NCI-H446 (cell line): ENCODE measurements at places on chromosomes 6 and 20.
A peak's percentile ranks its signal among the peaks of the same experiment; 100 is the strongest.

GRCh38 chr20:49277786-49278035, 146 bp downstream of the ZNFX1 start:
- no peak for DNase-seq

DNA sequence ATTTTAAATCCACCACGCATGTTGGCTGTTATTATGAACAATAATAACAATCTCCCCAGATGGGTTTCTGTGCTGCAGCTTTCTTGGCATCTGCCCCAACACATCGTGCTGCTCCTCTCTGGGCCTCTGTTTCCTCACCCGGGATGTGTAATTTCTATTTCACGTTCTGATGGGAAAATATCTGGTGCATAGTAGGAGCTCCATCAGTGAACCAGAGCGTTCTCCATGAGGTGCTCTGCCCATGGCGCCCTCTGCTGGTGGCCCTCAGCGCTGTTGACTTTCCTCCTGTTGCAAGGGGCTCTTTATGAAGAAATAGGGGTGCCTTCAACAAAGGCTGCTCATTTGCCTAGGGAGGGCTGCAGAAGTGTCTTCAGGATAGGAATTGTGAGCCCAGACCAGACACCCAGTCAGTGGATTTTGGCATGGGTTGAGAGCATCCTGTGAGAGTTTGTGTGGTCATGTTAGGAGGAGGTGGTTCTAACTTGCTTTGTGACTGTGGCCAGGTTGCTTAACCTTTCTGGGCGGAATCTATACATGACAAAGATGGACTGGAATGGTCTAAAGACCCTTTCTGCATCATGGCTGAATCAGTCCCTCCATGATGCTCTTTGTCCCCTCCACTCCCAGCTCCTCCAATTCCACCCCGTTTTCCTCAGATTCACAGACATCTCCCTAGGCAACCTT, 8.1 kb downstream of the SCRT2 start:
- DNase-seq: peak; percentile 32

- no peak for DNase-seq
Measured at GRCh38 chr6:7924867-7925266, 14.3 kb upstream of the TXNDC5 start.

DNA sequence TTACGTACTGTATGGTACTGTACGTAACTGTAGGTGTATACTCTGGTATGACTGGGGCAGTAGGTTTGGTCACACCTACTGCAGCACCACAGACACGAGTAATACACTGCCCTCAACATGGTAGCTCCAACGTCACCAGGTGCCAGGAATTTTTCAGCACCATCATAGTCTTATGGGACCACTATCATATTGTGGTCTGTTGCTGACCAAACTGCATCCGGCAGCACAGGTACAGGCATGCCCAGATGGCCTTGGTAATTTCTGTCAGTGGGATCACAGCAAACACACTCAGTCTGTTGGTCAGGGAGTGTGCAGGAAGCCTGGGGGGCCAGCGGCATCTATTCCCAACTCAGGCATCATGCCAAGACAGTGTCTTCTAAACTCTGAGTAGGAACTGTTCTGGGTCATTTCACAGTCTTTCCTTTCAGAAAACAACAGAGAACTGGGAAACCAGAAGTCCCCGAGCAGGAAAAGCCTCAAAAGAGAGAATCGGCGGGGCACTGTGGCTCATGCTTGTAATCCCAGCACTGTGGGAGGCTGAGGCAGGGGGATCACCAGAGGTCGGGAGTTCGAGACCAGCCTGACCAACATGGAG, 5.8 kb downstream of the YTHDF1 start:
- no peak for DNase-seq

- no peak for DNase-seq
Measured at GRCh38 chr6:141906569-141907080, 226.1 kb upstream of the GJE1 start.

DNA sequence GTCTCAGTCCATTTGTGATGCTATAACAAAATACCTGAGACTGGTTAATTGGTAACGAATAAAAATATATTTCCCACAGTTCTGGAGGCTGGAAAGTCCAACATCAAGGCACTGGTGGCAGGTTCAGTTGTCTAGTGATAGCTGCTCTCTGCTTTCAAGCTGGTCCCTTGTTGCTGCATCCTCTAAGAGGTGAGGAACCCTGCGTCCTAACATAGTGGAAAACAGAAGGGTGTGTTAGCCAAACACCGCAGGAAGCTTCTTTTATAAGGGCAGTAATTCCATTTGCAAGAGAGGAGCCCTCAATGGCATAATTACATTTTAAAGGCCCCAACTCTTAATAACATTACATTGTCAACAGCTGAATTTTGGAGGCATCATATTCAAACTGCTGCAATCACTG, 372.7 kb downstream of the ADGRB3 start:
- DNase-seq: no peak

DNA sequence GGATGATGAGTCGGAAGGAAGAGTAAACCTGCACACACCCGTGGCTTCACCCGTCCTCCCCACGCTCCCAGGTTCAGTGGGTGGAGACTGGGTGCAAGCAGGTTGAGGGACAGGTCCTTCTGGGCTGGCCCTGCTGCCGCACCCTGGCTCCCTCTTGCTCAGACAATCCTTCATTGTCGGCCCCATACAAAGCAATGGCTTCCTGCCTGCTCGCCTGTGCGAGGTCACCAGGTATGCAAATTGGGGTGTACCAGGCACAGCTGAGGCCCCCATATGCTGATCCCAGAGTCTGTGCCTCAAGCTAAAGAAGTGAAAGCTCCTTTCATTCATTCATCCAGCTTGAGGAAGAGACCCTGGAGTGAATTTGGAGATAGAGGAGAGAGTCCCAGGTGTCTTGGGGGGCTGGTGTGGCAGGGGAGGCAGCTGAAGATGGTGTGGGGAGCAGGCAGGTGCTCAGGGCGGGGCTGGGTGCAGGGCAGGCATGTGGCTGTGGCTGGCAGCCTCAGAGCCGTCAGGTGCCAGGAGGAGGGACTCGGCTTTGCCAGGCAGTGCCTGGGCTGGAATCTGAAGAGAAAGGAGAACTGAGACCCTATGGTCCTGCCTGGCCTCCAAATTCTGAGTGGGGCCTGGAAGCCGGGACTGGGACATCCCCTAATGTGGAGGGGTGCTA, 4.7 kb downstream of the SLCO4A1 start:
- DNase-seq: no peak

- DNase-seq: no peak
Measured at GRCh38 chr6:76776876-76777275, 686.4 kb downstream of the HTR1B start.

- no peak for DNase-seq
Measured at GRCh38 chr6:12869816-12870432, 153.4 kb downstream of the PHACTR1 start.

DNA sequence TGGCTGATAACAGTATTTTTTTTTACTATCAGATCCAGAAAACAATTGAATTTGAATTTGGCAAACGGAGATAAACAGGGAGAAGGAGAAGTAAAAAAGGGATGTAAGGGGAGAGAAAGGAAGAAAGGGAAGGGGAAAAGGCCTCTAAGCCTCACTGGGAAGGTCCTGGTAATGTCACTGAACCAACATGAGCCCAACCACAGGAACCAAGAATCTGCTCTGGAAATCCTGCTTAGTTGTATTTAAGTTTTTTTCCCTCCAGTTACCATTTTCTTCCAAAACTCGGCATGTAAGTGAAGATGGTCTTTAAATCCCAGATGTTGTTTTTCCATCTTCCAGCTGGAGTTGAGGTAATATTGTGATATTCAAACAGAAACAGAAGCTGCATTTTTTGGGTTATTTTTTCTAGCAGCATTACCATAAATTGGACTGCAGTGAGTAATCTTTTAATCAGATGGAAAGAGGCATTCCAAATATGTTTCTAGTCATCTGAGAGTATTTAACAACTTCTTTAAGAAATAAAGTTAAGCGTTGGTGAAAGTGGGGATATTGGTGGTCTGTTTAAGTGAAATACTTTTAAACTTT, 91.1 kb downstream of the TXNDC5 start:
- no peak for DNase-seq

DNA sequence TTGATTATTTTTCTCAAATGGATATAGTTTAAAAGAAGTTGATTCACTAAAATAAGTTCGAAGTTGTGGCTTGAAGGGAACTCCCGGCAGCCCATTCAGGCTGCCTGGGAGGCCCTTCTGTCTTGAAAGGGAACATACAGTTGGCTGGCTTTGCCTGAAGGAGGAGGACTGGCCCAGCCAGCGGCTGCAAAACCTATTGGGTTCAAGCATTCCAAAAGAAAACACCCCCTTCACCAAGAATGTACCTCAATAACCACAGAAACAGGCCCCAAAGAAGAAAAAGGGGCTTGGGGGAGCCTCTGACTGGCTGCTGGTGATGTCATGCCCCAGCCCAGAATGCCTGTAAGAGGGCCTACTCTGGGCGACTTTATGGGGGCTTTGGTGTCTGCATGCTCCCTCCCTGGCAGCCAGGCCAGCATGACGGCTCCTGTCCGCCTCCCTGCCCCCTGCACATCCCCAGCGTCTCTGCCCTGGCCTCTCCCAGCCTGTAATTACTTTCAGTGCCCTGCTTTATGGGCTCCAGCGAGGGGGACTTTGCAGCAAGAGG, 36.5 kb downstream of the MAFB start:
- DNase-seq: no peak

DNA sequence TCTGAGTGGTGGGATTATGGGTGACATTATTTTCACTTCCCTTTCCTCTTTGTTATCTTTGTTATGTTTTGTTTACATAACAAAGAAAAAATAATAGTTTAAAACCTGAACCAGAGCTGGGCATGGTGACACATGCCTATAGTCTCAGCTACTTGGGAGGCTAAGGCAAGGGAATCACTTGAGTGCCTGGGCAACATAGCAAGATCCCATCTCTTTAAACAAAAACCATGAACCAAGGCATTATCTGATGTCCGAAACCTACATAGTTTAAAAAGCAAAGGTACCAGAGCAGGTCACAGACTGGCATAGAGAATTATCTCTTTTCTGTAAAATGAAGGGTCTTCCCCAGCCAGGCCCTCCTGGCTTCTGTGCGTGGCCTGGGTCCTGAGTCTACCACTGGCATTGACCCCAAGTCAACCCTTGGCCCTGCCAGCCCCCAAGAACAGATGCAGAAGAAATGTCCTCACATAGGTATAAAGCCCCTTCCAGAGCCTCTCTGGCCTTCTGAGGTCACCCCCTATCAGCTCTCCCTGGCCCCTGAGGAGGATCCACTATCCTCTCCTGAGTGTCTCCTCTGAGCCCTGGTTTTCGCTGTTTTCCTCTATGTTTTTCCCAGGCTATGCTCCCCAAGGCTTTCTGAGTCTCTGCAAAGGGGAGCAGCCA, 81.3 kb downstream of the TRERF1 start:
- no peak for DNase-seq

DNA sequence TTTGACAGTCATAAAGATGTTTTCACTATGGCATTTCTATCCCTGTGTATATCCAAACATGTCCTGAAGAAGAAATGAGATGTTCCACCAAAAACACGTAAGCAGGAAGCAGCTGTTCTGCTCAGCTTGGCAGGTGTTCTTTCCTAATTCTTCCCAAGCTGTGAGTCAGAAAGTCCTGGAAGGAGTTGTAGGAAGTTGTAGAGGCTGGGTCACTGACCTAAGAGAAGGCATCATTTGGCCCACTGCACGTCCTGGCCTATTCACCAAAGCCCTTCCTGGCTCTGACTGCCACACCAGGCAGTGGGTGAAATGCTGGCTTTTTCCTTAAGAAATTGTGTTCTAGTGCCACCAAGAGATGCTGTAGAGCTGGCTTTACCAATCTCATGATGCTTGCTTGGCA, 40.3 kb downstream of the STX11 start:
- no peak for DNase-seq

DNA sequence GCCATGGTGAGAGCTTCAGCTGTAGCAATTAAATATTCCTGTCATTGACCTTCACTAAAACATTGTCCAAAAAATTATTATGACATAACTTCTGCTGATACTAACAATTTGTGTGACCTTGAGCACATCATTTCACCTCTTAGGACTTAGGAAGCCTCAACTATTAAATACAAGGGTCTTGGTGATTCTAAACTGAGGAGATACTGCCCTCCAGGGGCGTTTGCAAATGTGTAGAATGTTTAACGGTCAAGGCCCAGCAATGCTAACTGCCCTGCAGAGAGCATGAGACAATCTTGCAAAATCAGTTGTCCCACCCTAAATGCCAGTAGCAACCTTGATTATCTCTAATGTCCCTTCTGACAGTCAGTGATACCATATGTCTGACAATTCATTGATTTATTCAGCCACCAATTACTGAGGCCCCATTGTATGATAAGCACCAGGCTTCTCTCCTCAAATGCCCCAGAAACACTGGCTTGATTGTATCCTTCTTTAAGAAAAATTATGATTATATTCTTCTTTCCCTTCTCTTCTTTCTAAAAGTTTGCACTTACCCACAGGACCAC, 284.1 kb upstream of the PLN start:
- DNase-seq: no peak

GRCh38 chr6:19415605-19416326, 421.4 kb upstream of the ID4 start:
- no peak for DNase-seq

- no peak for DNase-seq
Measured at GRCh38 chr6:36133912-36134311, 3.6 kb downstream of the MAPK13 start.

DNA sequence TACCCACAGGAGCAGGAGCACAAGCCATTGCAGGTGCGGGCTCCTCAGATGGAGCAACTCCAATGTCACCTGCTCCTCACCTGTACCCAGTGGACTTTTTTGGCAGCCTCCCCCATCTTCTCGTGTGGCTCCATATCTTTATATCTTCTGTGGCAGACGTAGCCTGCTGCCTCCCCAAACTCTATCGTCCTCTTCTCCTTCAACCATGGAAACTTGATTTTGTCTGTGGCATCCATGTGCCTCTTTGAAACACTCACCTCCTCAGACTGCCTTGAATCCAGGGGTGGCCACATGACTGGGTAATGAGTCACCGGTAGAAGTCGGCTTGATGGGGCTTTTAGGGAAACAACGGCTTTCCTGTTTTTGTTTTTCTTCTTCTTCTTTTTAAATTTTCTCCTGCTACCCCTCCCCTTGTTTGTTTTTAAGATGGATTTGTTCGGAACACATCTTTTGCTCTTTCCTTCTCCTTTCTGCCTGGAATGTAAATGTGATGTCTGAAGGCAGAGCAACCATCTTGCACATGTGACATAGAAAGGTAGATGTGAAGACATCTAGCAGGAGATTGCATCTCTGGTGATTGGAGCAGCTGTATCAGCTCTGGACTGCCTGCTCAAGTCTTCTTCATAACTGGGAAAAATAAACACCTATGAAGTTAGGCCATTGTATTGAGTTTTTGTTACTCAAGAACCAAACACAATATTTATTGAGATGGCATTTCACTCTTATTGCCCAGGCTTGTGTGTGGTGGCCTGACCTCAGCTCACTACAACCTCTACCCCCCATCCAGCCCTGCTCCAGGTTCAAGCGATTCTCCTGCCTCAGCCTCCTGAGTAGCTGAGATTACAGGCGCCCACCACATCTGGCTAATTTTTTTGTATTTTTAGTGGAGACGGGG, 69.9 kb upstream of the DDR1 start:
- DNase-seq: no peak
